Stimulated activated CD4-positive, alpha-beta T cell treated with anti-CD3 and anti-CD28 coated beads, TNF-alpha, amount 100 ng/mL, for 1 hour (primary cell): ENCODE measurements at places on chromosomes 13 and 19.

DNA sequence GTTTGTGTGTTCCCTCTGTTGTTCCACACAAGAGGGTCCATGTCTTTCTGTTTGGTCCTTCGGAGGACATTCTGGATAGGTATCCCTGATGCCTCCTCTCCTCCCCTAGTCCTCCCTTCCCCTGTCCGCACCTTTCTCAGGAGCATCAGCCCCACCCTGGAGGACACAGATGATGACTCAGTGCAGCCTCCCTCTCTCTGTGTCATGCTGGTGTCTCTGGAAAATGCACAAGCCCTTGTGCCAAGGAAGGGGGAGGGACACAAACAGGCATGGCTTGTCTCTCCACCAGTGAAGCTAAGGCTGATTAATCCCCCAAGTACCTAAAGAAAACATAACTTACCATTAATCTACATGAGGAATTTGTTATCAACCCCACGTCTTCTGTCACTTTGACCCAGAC lies 16.2 kb upstream of the TNFRSF19 start:
- DNase-seq: no peak

DNA sequence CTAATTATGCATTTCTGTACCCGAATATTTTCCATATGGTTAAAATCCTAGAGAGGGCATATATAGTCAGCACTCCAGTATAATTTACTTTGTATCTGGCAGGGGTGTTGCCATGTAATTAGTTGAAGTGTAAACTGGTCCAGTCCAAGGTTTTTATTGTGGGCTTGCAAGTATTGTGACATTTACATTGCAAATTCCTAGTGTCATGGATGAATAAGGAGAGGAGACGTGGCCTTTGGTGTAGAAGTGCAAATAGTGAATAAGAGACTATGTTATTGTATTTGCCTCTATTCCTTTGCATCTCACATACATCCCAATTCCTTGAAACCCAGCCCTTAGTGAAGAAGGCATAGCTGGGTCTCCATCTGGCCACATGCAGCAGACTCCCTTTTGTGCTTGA lies 330.6 kb downstream of the ATP8A2 start:
- DNase-seq: no peak

- DNase-seq: peak; percentile 42
These were observed 32.9 kb upstream of the SACS start for GRCh38 chr13:23466144-23467002.

DNA sequence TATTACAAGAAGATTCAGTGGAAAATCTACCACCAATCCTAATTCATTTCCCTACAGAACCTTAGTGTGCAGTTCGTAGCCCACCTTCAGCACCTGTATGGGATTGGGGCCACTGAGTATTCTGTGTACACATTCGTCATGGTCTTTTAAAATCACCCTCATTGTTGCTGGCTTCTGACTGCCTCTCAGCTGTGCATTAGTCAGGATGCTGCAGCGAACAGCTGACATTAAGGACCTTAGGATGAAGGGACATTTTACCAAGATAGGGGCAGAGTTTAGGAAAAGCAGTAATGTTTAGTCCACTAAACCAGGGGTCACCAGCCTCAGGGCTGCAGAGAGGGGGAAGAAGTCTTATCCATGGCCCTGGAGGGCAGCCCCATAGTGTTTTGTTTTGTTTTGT lies 176.5 kb downstream of the COL4A1 start:
- no peak for DNase-seq

DNA sequence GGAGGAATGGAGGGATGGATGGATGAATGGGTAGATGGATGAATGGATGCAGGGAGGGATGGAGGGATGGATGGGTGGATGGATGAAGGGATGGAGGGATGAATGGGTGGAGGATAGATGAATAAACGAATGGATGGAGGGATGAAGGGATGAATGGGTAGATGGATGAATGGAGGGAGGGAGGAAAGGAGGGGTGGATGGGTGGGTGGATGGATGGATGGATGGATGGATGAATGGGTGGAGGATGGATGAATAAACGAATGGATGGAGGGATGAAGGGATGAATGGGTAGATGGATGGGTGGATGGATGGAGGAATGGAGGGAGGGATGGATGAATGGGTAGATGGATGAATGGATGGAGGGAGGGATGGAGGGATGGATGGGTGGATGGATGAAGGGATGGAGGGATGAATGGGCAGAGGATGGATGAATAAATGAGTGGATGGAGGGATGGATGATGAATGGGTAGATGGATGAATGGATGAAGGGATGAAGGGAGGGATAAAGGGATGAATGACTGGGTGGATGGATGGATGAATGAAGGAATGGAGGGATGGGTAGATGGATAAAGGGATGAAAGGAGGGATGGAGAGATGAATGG lies 33.0 kb upstream of the TPM4 start:
- DNase-seq: no peak

DNA sequence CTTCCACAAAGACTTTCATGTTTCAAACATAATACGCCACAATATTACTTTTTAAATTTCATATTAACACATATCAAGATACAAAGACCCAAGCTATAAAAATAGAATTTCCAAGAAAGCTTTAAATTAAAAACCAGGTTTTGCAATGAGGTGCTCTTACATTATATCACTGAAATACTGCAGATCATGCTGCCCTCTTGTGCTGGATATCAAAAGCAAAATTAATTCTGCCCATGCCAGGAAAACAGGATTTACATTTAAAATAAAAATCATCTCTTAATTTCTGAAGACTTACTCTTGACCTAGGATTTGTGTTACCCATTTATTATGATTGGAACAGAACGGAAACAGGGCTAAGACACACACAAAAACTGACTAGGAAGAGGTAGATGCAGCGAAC lies 145.0 kb downstream of the ABCC4 start:
- DNase-seq: no peak

GRCh38 chr19:46453661-46454060 lies 17.7 kb downstream of the PNMA8A start:
- no peak for DNase-seq

- no peak for DNase-seq
These were observed 154.8 kb downstream of the TBC1D4 start for GRCh38 chr13:75327135-75327510.

GRCh38 chr19:13077240-13077639 lies 25.4 kb downstream of the LYL1 start:
- no peak for DNase-seq

DNA sequence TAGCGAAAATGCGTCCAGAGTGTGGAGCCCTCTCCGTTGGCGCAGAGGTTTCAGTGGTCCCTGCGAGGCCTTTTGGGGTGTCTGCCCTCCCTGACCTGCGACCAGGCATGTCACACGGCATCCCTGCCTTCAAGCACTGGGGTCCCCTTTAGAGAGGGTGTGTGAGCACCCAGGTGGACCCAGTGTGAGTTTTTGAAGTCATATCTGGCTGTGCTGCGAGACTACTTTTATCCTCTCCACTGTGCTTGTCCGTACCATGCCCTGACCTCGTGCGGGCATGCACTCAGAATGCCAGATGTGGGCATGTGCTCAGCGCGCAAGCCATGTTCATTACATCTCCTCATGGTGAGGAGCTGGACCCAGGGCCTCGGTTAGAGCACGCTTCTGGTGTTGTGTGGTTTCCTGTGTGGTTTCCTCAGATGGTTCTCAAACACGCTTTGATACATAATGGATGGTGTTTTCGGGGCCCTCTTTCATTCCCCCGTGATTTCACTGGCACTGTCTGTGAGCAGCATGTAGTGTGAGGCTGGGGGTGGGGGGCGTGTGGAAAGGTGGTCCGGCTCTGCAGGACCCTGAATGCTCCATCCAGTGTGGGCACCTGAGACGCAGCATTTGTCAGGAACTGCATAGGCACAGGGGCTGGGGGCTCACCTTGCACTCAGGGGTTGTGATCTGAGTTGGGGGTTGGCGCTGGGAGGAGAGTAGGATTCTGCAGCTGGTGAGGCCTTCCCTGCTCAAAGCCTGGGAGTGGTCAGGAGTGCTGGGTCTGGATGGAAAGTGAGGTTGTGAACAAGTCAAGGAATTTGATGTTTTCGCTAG lies 2.3 kb downstream of the TFDP1 start:
- DNase-seq: no peak

- DNase-seq: no peak
These were observed 58.7 kb upstream of the ALOX5AP start for GRCh38 chr13:30676672-30677071.
